ENCODE measurements at places on chromosomes 1 and 21.

- DNase-seq, result no peak
Observed at GRCh38 chr1:158654571-158654970, 31.9 kb downstream of the SPTA1 start.

GRCh38 chr1:155479205-155479604, 83.4 kb downstream of the ASH1L start:
- DNase-seq, result no peak

DNA sequence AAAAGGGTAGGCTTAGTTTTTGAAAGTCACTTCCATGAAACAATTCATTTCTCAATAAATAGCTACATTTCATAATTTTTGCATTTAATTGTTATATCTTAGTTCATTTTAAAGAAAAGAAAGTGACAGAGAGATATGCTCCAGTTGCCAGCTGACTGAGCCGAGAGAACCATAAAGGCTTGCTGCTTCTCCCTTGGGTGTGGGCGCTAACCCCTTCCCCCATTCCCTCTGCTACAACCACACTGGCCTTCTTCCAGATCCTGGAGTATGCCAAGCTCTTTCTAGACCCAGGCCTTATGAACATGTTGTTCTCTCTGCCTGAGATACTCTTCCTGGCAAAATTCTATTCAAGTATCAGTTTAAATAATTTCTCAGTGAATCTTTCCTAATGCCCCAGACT, 12.3 kb downstream of the SORT1 start:
- DNase-seq, result no peak

DNA sequence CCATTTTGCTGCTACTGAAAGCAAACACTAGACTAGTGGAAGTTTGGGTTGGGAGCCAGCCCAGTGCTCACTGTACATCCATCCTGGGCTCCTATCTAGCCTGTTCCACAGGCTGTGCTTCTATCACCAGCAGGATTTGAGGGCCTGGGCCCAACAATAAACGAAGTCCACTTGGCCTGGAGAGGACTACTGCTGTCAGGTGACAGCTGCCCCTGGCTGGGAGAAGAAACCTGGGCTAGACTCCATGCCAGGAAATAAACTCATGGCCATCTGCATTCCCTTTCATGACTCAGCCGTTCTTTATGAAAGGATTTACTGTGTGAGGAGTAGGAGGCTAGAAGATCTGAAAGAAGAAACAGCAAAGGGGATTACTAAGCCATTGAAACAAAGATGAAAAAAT, 35.5 kb downstream of the COLGALT2 start:
- DNase-seq, result no peak

- DNase-seq, result no peak
Observed at GRCh38 chr1:22914633-22915217, 57.9 kb downstream of the LACTBL1 start.

DNA sequence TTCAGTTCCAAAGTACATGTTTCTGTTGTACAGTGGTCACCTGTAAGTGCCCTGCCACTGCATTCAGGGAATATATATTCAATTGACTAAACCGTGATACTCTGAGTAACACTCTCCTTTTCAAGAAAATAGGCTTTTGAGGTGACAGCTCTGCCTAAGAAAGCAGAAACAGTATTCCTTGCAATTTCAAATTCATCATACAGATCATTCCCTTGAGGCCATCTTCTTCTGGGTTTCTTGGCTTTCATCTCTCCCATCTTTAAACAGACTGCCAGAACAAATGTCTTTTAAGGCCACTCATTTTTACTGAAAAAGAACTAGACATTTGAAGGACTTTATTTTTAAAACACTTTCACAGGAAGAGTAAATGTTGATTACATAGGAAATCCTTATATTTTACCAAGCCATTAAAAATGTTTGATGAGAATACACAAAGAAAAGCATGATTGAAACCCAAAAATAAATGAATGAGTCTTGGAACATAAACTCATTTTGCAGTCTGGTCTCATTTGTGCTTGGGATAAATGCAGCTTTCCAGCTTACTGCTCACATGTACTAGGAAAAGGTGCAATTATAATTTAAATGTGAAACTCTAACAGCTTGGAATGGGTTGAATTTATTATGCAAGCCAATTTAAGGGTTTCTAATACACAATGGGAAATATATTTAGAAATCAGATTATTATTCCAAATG, 34.7 kb downstream of the PLPPR5 start:
- DNase-seq, result no peak

GRCh38 chr1:154181944-154182343, 10.0 kb downstream of the TPM3 start:
- DNase-seq, result no peak

GRCh38 chr1:79716447-79716846, 709.9 kb upstream of the ADGRL4 start:
- no peak for DNase-seq

GRCh38 chr1:17001760-17002523, 9.8 kb downstream of the ATP13A2 start:
- DNase-seq, result no peak

- peak; percentile 24 for DNase-seq
Observed at GRCh38 chr1:154747740-154748404, 122.2 kb downstream of the KCNN3 start.

DNA sequence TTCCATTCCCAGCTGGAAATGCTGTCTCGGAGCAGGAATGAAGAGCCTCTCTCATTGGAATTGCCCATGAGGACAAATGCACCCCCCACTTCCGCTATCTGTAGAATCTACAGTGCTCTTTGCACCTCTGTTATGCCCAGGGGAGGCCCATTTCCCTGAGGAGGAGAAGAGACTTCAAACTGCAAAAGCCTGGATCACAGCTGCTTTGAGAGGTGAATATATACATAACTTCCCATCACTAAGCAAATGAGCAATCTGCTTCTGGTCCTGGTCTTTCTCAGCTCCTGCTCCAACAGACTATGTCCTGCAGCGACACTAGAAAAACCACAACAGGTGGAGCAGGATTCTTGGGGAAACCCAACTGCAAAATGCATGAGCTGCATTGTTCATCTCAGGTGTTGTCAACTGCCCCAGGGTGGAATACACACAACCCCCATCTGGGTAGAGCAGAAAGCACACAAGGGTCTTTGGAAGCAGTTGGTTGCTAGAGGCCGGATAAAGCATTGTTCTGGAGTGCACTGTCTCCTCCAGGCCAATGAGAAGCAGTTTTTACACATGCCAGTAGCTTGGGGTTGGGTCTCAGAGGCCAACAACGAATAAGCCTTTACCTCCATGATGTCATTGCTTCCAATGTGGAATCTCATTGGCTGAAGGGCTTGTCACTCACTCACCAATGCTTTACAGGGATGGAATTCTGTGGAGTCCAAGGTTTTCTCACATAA, 67.7 kb upstream of the RAB4A start:
- no peak for DNase-seq

GRCh38 chr1:31383967-31384366, 11.1 kb upstream of the FABP3 start:
- no peak for DNase-seq

DNA sequence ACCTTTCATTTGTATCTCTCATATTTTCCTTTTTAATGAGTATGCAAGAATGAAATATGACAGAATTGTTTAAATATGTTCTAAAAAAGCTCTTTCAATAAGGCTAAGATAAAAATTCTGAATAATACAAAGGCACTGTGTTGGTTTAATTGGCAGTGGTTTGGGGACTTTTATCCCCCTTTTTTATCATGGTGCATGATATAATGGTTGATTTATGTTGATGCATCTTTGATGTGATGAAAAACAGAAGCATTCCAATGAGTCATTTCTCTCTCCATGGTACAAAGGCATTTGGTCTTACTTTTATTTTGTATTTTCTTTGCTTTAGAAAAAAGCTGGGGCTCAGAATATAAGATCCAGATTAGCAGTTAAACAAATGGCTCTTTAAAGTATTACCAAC, 127.2 kb upstream of the GREM2 start:
- no peak for DNase-seq

DNA sequence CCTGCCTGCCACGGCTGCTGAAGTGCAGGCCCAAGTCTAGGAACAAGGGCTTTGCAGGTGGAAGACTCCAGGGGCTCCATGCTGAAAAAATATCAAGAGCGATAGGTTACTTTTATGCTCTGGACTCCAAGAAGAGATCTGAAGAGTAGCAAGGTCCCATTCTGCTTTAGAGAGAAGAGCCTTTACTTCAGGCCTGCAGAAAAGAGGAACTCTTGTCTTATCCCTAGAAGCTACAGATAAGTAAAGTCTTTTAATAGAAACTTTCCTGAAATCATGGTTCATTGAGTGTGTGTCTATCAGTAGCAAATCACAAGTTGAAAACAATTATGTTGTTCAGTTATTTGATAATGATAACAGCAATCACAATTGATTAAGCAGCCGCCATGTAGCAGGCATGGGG, 113.3 kb downstream of the TNR start:
- DNase-seq, result no peak

DNA sequence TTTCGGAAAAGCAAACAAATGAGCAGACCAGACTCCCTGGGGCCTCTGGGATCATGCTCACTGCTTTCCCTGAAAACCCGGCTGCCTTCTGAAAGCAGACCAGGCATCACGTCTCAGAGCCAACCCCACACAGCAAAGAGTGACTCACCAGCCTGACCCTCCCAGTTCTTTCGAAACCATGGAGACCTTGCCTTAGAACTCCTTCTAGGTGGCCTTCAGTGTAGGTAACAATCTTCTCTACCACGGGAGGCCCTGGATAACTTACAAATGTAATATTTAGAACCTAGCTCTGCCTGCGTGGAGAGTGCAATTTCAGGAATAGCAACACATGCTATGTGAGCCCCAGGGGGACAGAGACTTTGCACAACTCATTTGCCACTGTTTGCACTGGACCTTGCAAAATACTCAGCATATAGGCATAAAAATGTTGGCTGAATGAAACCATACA, 105.2 kb downstream of the SUSD4 start:
- DNase-seq, result no peak

DNA sequence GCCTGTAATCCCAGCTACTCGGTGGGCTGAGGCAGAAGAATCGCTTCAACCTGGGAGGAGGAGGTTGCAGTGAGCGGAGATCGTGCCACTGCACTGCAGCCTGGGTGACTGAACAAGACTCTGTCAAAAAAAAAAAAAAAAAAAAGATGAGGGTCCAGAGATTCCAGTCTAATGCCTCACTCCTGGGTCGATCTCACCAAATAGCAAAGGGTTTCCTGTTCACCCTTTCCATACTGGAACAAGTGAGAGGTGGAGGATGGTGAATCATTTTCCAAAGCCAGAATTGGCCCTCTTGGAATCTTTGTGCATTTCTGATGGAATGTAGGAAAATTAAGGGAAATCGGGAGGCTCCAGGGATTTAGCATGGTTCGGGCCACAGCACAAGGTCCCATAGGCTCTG, 58.1 kb upstream of the ZNF648 start:
- no peak for DNase-seq

- no peak for DNase-seq
Observed at GRCh38 chr1:152148981-152149380, 10.0 kb downstream of the RPTN start.

DNA sequence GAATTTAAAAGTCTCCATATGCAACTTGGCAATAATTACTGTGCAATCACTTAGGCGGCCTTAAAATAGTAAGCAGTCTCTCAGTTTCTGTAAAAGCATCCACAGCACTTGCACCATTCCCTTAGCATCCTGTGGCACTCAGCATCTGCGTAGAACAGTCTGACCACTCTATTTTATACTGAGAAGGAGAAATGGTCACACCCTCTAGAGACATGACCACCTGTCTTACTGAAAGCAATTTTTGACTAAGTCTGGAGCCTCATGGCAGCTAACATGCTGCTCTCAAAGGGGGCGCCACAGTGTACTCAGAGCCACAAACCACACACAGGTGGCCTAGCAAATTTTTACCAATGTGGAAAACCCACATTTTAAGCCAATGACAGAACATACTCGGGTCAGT, 62.0 kb downstream of the KCNK1 start:
- no peak for DNase-seq

- DNase-seq, result no peak
Observed at GRCh38 chr1:5973771-5974170, 18.5 kb downstream of the NPHP4 start.

- no peak for DNase-seq
Observed at GRCh38 chr1:33150522-33150921, 31.3 kb downstream of the TRIM62 start.

DNA sequence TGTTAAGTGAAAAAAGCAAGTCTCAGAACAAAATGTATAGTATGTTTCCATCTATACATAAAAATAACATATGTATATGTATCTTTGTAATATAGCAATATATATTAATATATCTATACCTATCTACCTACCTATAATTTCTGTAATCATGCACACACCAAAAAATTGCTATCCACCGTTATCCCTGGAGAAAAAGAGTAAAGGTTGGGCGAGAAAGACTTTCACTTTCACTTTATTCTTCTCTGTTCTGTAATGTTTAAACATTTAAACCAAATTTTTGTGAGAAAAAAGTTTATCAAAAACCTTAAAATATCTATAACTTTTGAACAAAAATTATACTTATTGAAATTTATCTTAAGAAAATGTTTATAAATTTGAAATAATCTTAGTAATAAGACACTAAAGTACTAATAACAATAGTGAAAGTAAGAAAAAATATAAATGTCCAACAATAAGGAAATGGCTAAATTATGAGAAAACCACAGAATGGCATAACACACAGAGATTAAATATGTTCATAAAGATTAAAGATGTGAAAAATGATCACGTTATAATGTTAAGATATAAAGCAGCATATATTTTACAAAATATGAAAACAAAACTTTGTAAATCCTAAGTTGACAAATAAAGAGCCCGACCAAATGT, 74.0 kb upstream of the LRRC53 start:
- no peak for DNase-seq

GRCh38 chr21:42527489-42528158, 14.0 kb downstream of the SLC37A1 start:
- DNase-seq, result no peak

DNA sequence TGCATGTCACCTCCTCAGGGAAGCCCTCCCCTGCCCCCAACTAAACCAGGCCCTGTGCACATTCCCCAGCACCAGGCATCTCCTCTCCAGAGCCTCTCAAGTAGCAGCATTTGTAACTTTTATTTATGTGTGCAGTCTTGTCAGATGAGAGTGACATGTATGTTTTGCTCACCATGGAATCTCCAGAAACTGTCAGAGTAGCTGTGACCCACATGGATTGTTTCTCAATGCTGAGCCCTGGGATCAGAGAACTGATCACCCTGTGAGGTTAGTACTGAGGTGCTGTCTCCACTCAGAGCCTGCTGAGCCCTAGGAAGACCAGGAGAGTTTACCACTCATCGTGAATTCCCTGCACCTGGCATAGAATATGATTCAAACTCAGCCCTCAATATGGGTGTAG, 190.9 kb upstream of the EDN2 start:
- DNase-seq, result no peak

GRCh38 chr1:26696119-26696653, 371 bp downstream of the ARID1A start:
- no peak for DNase-seq

DNA sequence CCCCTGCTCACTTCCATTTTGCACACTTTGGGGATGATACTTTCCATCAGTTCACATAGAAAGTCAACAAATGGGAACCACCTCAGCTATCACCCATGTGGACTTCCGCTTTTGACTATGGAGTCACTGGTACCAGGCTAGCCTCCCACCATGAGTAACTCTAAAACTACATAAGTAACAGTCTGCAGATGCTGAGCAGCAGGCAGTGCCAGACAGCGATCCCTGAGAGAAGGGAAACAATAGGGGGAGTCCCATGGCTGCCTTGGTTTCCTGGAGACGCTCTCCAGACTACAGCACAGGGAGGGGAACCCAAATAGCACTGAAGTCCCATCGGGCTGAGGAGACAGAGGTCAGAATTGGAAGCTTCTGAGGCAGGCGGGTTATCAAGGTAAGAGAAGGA, 2.8 kb upstream of the TFF2 start:
- DNase-seq, result no peak

- no peak for DNase-seq
Observed at GRCh38 chr1:29282924-29283803, 46.8 kb downstream of the PTPRU start.
